ENCODE measurements at places on chromosomes 1 and 21.

GRCh38 chr1:15717418-15718125 lies 18.5 kb upstream of the SLC25A34 start:
- DNase-seq, result no peak

DNA sequence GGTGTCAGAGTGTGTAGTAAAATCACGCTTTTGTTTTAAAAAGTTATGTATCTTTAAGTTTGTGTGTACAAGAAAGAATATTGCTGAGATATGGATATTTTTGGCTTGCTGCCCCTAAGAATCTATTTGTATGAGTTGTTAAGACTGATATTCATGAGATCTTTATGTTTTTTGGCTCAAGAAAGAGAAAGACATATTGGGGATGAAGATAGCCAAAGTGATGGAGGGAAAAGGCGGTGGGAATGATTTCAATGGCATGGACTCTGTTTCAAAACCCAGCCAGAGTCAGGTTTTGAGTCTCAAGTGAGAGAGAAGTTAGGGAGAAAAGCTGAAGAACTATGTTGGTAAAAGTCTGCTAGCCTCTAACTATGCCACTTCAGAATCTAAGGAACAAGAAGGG lies 351.7 kb downstream of the PBX1 start:
- DNase-seq, result no peak

- DNase-seq, result no peak
Measured at GRCh38 chr21:43585924-43586413, 73.3 kb downstream of the HSF2BP start.

GRCh38 chr1:34115233-34115632 lies 49.8 kb downstream of the CSMD2 start:
- no peak for DNase-seq

DNA sequence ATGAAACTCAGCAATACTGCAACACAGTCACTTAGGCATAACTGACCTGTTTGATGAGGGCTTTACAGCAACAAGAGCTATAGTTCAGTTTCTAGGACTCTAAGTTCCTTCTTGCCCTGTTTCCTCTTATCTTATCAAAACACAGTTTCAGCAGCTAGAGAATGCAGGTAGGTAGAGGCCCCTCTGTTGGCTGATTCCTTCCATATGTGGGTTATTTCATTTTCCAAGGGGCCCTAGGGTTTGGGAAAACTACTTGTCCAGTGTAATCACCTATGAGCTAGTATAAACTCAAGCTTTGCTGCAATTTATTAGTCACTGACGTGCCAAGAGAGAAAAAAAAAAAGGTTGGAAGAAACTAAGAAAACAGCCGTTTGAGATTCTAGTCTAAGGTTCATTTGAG lies 607.7 kb upstream of the USP24 start:
- DNase-seq, result no peak

DNA sequence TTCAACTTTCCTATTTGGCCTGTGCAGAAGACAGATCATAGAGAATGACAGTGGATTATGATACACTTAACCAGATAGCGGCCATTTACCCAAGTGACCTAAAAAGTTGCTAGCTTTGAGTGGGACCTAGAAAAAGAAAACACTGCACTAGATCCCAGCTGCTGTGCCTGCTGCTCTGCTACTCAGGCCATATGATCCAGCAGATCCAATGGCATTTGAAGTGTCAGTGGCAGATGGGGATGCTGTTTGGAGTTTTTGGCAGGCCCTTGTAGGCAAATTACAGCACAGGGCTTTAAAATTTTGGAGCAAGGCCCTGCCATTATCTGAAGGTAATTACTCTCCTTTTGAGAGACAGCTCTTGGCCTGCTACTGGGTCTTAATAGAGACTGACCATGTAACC lies 74.0 kb upstream of the KCNE2 start:
- no peak for DNase-seq

DNA sequence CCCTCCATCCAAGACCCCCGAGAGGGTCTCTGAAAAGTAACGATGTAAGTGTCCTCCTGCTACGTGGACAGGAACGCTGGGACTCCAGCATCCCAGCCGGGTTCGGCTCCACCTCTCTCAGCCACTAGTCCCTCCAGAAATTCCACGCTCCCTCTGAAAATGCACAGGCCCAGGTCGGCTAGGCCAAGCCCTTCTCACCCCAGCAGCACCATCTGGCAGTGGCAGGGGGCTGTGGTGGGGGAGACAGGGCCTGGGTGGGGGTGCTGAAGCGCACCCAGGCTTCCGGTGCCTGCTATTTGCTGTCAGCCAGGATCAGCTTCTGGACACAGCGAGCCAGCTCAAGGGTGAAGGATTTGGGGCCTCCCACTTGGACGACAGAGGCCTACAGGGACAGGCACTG lies 73.3 kb downstream of the ARHGEF16 start:
- no peak for DNase-seq

DNA sequence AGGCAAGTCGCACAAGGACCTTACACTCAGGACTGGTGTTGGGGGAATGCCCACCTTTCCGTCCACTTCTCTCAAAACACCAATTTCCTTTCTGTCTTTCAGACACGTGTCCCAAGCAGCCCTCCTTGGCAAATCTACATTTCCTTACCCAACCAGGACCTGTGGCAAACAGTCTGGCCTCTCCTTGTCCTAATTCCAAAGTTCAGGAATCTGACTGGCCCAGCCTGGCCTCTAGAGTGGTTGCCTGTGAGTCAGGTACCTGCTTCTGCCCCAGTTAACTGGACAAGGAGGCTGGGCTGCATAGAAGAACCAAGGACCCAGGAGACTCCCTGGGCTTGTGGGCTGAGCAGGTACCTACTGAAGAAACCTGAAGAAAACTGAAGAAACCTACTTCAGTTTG lies 34.3 kb upstream of the CITED4 start:
- no peak for DNase-seq

GRCh38 chr21:25960402-25960801 lies 210.2 kb downstream of the APP start:
- DNase-seq, result no peak

DNA sequence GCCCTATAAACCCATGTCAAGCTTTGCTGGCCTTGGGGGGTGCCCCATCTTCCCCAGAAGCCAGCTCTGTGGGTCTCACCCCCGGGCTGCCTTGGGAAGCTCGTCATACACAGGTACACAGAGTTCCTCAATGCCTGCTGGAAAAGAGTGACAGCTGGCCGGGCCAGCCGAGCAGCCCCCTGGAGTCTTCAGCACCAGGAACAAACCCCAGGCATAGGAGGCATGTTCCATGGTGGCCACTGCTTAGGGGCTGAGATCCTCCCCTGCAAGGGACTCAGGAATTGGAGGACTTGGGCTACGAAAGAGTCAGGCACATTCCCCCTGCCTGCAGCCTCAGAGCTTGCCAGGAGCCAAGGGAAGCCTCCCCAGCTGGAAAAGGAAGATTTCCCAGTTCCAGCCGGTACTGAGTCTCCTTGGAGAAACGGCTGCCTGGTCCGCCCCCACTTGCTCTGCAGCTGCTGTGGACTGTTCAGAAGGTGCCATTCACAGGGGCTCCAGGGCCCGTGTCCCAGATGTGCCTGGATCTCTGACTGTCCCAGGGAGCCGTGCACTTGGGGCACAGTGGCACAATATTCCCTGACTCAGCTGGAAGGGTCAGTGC lies 89.5 kb downstream of the STUM start:
- no peak for DNase-seq

GRCh38 chr1:115647047-115647446 lies 5.3 kb downstream of the VANGL1 start:
- DNase-seq, result no peak

- DNase-seq, result no peak
Measured at GRCh38 chr1:232615306-232615800, 14.6 kb downstream of the SIPA1L2 start.

- DNase-seq, result no peak
Measured at GRCh38 chr1:60564916-60565750, 491.6 kb upstream of the C1orf87 start.

DNA sequence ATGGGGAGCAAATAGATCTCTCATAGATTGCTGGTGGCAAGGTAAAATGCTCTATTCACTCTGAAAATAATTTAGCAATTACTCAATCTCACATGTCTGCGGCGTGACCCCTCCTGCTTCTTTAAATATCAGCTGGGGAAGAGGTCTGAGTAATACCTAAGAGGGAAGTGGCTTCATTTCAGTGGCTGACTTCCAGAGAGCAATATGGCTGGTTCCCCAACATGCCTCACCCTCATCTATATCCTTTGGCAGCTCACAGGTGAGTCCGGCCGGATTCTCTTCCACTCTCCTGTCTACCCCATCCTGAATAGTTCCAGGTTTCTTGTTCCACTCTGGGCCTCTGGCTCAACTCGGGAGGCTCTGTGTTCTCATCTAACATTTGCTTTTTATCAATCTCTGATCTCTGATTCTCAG lies at the start of gene SLAMF7:
Gene SLAMF7, plus strand, starts transcription at position 150 of the 414 bp plus-strand sequence. Its CDS starts 55 bp downstream, at position 205.
- peak; percentile 59 for DNase-seq

DNA sequence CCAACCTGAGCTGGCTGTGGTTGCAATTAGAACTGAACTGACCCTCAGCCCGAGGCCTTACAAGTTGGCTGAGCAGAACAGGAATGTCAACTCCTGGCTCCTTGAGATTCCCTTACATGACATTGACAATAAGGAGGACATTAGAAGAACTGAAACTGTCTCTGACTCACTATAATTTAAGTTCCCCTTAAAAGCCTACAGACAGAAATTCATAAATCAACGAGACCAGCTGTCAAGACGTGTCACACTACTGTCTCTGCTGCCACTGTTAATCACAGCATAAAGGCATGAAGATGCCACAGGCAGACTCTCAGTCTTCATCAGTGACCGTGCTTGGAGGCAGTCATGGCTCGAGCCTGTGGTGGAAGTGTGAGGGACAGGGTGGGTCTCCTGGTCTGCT lies 168.8 kb downstream of the GABPA start:
- DNase-seq, result peak; percentile 7

GRCh38 chr1:53016705-53017104 lies 45.3 kb upstream of the PODN start:
- no peak for DNase-seq

GRCh38 chr1:56300836-56301235 lies 278.5 kb downstream of the PLPP3 start:
- DNase-seq, result no peak

GRCh38 chr1:41078616-41079015 lies 57.1 kb upstream of the SLFNL1 start:
- DNase-seq, result no peak

- DNase-seq, result no peak
Measured at GRCh38 chr1:11653101-11653860, 948 bp downstream of the FBXO2 start.

DNA sequence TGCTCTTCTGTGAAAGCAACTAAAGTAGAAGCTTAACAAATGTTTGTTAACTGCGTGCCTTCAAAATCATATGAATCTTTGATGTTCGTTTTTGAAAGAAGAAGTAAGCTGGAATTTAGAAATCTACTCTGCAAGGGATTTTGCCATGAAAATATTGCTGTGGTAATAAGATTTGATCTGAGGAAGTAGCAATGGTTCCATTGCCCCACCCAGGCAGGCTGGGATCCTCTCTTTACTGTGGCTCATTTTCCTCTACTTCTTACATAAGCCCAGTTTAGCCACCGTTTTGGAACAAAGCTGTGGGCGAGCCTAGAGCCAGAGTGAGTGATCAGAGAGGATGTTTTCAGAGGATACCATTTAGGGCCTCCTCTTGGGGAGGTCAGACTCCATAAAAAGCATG lies 20.3 kb upstream of the PTGFRN start:
- no peak for DNase-seq

DNA sequence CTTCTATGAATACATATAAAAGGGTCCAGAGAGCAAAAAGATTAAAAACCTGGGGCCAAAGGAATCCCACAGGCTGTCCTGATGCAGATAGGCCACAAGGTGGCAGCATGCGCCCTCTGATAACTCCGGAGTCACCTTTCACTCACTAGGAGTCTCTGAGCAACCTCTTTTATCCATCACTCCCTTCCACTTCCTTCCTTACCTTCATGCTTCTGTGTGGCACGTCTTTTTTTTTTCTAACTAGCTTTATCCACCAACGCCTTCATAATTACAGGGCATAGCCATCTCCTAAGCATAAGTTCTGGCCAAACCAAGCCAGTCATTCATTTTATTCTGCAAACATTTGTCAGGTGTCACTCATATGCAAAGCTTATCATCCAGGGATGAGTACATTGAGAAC lies 3.9 kb upstream of the PGLYRP4 start:
- peak; percentile 69 for DNase-seq

DNA sequence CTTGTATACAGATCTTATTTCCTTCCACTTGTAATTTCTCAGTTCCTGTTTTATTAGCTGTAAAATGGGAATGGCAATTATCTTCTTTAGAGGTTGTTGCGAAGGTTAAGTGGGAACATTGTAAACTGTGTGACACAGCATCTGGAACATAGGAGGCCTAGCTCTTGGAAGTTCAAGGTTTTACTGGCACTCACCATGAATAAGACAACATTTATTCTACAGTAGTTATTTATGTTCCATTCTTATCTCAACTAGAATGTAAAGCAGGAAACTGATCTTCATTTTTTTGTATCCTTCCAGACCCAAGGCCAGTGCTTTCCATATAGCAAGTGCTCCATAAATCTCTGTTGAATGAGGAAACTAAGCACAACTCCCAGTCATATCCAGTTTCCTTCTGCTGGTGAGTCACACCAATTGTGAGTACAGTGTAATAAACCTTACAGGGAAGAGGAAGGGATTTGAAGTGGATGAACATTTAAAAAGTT lies 1.4 kb downstream of the BCL10 start:
- no peak for DNase-seq

GRCh38 chr21:32957545-32957944 lies 68.2 kb upstream of the OLIG2 start:
- no peak for DNase-seq

GRCh38 chr21:34513129-34513675 lies 1.2 kb upstream of the KCNE1 start:
- no peak for DNase-seq

DNA sequence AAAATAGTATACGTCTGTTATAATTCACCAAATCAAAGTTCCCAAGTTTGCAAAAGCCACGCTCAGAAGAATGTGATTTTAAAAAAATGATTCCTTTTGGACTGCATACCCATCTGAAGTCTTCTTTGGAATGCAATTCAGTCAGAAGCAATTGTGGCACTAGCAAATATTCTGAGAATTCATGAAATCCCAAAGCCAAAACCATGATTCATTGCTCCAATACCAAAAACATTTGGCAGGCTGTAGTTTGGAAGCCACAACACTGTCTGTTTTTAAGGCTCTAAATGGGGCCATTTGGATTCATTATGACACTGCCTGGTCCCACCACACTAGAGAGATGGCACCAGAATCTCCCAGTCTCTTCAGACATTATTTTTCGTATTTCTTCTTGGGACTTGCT lies 21.8 kb upstream of the LRRC53 start:
- no peak for DNase-seq

DNA sequence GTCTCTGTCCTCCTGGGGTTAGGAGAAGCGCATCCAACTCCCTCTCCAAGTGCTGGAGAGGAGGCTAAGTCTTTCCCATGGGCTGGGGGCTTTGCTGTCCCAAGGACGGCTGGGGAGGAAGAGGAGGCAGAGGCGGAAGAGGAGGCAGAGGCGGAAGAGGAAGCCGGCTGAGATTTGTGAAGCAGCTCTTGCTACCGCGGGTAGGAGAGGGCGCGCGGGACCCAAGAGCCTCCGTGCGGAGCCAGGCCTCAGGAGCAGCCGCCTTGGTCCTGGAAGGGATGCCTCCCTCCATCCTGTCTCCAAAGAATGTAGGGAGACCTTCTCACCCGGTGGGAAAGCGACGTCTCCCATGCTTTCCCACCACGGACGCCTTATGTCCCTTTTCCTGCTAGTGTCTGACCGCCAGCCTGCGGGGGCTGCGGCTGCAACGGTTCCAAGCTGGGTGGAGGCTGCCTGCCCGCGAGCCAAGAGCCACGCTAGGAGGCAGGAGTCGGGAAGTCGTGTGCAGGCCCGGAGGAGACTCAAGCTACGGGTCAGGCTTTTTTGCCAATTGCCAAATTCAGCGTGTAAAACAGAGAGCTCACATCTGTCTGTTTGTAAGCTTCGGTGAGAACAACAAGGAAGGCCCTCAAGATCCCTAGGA lies 320.3 kb downstream of the FAM72C start:
- no peak for DNase-seq
